Hypothalamus (tissue), 51 donors: ENCODE measurements at places on chromosomes 1 and 21.
A peak's percentile ranks its signal among the peaks of the same experiment; 100 is the strongest.

DNA sequence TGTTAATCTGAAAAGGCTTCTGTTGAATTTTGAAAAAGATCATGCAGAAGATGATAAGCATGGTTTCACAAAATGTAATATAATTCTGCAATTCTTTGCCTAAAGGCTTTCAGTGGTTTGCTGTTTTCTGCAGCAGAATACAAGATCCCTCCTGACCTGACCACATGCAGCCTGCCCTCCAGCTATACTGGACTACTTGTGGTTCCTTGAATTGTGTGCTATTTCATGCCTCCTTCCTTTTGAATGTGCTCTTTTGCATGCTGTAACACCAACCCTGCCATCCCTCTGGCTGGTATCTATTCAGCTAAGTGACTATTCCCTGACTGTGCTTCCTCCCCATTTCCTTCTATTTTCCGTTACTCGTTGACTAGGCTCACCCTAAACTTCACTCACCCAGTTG lies 55.5 kb downstream of the CACNA1E start:
- DNase-seq, result no peak

- DNase-seq, result no peak
These were observed 68.5 kb downstream of the RBM11 start for GRCh38 chr21:14284481-14284880.

GRCh38 chr1:40976952-40977690 lies 2.4 kb upstream of the CTPS1 start:
- DNase-seq, result no peak

GRCh38 chr1:11462224-11462923 lies 16.6 kb upstream of the DISP3 start:
- no peak for DNase-seq

GRCh38 chr1:232291681-232292080 lies 338.3 kb downstream of the SIPA1L2 start:
- DNase-seq, result no peak

- no peak for DNase-seq
These were observed 478.5 kb downstream of the ADGRL2 start for GRCh38 chr1:82279241-82279640.

DNA sequence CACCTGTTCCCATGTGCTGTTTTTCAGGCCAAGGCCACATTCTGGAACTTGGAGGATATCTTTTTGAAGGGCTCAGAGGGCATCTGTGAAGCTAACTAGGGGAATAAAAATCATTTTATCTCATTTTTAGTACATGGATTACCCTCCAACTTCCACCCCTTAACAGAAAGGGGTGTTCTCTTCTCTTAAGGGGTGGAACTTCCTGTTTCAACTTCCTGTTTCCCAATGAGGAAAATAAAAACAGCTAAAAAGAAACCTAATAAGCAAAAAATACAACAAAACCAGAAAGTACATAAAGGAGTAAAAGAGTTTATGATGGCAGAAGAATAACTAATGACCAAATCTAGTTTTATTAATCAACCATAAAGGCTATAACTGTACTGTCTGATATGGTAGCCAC lies 24.8 kb upstream of the SLC22A15 start:
- DNase-seq, result no peak

DNA sequence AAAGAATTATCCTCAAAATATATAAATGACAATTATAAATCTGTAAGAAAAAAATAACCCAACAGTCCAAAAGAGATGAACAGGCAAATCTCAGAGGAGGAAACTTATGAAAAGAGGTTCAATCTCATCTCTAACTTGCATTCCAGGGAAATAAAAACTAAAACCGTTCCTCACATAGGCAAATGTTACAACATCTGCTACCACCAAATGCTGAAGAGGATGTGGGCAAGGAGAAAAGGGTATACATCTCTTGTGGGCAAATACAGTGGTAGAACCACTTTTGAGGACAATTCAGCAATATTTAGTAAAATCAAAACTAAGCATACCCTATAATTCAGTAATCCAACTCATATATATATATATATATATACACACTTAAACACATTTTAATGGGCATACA lies 33.7 kb upstream of the SGIP1 start:
- DNase-seq, result no peak

DNA sequence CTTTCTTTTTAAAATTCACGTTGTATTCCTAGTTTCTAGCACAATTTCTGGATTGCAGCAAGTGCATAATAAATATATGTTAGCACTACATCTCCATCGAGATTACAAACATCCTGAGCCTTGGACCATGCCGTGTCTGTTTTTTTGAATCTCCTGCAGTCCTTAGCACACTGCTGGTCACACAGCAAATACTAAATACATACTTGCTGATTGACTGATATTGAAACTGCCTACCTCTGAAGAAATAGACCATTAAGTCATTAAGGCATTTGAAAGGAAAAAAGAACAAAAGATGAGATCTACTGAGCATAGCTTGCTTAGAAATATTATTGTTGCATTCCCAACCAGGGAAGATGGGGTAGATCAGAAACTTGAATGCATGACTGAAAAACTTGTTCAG lies 369.1 kb downstream of the PTBP2 start:
- DNase-seq, result no peak

GRCh38 chr1:100353071-100353801 lies 930 bp downstream of the CDC14A start:
- peak; percentile 29 for DNase-seq

GRCh38 chr21:44867999-44868700 lies 5.3 kb downstream of the PTTG1IP start:
- no peak for DNase-seq
